ENCODE measurements at places on chromosomes 13 and 19. TPM values are rescaled to one million over a fixed set of nuclear protein-coding genes. Genes with fewer than 3 reads are reported as not detected.

PLVAP gene
- total RNA-seq: not detected

FRY gene
- 28.7 TPM for total RNA-seq

NCR1 gene
- not detected for total RNA-seq

ZNF223 gene
- 4.1 TPM for total RNA-seq

CACNG8 gene
- total RNA-seq: 0.43 TPM
